ENCODE measurements at places on chromosomes 12 and 14.

DNA sequence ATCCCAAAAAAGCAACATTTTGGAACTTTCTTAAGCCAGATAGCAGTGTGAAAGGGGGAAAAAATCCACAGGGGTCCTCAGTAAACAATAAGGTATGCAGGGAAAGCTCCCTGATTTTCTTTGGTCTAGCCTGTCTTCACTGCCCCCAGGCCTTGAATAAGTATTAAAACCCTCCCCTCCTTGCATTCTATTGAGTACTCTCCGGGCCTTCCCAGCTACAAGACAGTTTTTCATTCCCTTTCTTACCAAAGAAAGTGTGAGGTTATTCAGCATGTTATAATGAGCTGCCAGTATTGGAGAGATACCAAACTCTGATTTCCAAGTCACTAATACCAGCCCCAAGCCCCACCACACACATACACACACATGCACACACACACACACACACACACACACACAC, 59.8 kb upstream of the KIF21A start:
- no peak for DNase-seq

GRCh38 chr12:89058402-89058801, 293.9 kb downstream of the DUSP6 start:
- no peak for DNase-seq

- DNase-seq = no peak
Observed at GRCh38 chr12:74441872-74442271, 95.8 kb upstream of the ATXN7L3B start.

GRCh38 chr12:124321040-124321481, 26.2 kb downstream of the RFLNA start:
- DNase-seq = peak; percentile 70

DNA sequence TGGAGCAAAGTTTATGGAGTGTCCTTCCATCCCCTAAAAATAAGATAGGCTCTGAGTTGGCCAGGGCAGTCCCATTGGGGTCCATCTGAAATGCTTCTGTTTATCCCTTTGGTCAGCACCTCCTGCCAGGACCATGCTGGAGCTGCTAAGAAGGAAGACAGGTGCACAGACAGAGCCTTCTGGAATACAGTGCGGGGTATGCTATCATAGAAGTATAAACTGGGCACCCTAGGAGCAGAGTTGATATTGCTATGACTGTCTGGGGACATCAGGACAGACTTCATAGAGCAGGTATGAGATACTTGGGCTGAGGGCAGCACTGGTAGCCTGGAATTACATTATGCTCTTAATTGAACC, 170.4 kb upstream of the HIF1A start:
- no peak for DNase-seq

GRCh38 chr12:28950049-28950448, 199.0 kb upstream of the FAR2 start:
- DNase-seq = no peak

DNA sequence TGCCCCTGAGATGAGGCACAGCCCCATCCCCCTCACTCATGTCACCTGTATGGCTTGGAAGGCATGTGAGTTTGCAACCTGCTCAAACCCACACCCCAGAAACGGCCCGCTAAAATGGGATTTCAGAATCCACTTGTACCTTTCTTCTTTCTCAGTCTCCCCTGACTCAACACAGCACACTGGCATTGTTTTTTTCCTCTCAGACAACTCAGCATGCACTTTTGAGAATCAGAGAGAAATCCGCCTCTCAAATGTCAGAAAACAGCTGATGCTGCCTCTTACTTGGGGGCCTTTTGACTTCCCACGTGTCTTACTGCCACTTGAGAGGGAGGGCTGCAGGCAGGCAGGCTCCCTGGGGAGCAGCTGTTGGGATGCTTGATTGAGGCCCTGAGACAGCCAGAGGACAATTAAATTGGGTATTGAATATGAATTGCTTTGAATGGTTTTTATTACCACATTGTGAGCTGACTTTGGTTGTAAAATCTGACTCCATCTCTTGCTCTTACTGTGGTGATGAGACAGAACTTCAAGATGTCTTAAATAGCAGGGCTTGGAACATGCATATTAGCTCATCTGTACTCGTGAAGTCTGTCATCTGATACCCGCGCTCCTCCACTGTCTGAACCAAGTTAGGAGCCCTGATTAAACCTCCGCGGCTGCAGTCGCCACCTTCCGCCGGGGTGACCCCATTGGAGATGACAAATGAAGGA, 96.6 kb downstream of the APAF1 start:
- no peak for DNase-seq

- no peak for DNase-seq
Observed at GRCh38 chr12:70043490-70044138, 199.6 kb upstream of the CNOT2 start.
